ENCODE measurements at places on chromosomes 7 and 10.

- no peak for DNase-seq
Observed at GRCh38 chr10:85225311-85225710, 896.9 kb downstream of the CCSER2 start.

- no peak for DNase-seq
Observed at GRCh38 chr10:6576326-6576725, 3.8 kb downstream of the PRKCQ start.

GRCh38 chr7:158449266-158449665 is 138.4 kb downstream of the PTPRN2 start:
- DNase-seq: no peak

- peak; percentile 50 for DNase-seq
Observed at GRCh38 chr7:93055543-93056107, 62.2 kb downstream of the SAMD9 start.

GRCh38 chr10:132563485-132564248 is 26.1 kb downstream of the INPP5A start:
- DNase-seq: no peak

GRCh38 chr10:124436191-124436638 is 13.6 kb downstream of the NKX1-2 start:
- DNase-seq: no peak

DNA sequence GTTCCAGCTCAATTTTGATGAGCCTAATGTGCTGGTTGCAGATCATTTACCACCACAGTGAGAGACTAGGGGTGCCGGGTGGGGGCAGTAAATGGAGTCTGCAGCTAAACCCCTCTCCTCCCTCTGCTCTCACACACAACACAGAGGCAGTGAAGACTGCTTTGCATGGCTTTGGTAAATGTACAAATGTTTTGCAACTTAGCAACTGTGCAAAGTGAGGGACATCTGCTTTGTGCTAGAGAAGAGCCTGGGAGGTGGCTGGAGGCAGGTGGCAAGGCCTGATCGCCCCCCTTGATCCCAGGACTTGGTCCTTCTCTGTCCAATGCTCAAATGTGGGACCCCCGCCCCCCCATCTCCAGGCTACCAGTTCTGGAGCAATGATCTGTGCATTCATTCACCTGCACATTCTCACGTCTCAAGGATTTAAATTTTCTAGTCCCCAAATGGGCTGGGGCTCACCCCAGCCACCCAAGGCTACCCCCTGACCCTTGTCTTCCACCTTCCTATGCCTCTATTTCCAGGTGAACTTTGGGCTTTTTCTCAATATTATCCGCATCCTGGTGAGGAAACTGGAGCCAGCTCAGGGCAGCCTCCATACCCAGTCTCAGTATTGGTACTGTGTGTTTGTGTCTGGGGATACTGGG is 11.6 kb downstream of the GHRHR start:
- no peak for DNase-seq

GRCh38 chr7:47647181-47647917 is 65.4 kb upstream of the TNS3 start:
- DNase-seq: no peak

DNA sequence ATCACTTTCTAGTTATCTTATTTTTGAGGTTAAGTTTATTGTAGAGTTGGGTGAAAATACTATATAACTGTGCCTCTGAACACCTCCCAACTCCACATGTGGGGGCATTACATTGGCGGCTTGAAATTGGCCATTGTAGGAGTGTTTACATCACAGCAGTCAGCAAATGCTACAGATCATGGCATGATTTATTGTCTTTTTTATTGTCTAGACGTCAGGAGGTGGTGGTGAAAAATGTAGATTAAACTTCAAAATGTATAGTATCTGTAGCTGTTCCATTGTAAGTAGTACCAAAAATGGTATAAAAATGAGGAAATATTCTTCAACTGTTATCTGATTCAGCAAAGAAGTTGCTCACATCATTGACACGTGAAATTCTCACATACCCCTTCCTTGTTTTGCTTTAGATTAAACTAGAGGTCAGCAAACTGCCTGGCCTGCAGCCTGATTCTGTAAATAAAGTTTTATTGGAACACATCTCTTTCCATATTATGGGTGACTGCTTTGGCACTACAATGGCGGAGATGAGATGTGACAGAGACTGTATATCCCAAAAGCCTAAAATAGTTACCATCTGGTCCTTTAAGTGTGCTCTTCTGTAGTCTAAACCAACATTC is 35.0 kb downstream of the TAF3 start:
- no peak for DNase-seq

DNA sequence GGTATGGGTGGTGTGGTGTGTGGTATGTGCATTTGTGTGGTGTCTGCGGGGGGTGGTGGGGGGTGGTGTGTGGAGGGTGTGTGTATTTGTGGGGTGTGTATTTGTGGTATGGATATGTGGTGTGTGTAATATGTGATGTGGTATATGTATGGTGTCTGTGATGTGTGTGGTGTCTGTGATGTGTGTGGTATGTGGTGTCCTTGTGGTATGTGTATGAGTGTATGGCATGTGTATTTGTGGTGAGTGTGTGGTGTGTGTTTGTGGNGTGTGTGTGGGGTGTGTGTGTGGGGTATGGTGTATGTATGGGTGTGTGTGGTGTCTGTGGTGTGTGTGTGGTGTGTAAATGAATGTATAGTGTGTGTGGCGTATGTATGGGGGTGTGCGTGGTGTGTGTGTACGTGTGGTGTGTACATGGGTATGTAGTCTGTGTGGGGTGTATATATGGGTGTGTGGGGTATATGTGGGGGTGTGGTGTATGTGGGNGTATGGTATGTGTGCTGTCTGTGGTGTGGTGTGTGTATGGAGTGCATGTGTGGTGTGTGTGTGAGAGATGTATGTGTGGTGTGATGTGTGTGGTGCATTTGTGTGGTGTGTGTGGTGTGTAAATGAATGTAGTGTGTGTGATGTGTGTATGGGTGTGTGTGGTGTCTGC is 27.1 kb upstream of the CHST15 start:
- DNase-seq: no peak

DNA sequence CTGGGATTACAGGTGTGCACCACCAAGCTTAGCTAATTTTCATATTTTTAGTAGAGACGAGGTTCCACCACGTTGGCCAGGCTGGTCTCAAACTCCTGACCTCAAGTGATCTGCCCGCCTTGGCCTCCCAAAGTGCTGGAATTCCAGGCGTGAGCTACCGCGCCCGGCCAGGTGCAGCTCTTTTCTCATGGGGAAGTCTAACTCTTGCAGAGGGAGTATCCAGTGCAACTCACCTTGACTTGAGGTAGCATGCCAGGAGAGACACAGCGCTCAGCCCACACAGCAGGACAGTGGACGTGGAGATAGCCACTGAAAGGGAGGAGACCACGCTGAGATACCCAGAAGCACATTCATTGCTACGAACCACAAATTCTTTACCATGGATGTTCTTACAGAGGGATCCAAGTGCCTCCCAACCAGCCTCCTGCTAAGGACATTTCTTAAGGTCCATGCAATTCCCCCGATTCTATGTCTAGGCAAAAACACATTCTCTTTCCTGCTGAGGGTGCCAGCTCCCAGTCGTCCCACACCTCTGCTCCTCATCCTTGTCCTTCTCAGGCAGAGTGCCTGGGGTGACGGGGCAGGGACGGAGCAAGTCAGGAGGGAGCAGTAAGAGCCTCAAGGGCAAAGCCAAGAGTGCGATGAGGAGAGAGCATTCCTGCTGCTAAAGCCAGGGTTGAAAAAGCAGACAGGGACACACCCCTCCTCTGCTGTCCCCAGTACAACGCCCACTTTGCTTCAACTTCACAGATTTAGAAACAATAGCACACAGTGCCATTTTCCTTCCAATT is 21.0 kb downstream of the IL15RA start:
- no peak for DNase-seq

- DNase-seq: no peak
Observed at GRCh38 chr7:26011039-26011696, 140.8 kb upstream of the NFE2L3 start.

DNA sequence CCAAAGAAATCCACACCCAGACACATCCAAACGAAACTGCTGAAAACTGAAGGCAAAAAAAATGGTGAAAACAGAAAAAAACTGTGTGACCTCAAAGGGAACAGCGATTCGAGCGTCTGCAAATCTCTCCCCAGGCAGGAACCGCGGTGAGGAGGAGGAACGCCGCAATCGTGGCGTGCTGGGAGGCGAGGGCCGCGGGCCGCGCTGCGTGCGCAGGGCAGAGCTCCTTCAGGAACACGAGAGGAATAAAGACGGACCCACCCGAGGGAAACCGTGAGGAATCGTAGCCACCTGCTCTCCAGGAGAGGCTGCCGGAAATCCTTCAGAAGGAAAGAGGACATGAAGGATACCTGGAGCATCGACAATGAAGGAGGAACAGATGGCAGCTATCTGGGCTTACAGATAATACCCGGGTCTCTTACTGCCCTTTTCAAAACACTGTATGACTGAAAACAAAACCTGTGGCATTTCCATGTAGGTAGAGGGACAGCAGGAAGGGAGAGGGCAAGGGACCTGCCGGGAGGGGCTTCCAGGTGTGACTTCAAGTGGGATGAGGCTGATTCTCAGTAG is 266.0 kb downstream of the MAD1L1 start:
- DNase-seq: no peak

DNA sequence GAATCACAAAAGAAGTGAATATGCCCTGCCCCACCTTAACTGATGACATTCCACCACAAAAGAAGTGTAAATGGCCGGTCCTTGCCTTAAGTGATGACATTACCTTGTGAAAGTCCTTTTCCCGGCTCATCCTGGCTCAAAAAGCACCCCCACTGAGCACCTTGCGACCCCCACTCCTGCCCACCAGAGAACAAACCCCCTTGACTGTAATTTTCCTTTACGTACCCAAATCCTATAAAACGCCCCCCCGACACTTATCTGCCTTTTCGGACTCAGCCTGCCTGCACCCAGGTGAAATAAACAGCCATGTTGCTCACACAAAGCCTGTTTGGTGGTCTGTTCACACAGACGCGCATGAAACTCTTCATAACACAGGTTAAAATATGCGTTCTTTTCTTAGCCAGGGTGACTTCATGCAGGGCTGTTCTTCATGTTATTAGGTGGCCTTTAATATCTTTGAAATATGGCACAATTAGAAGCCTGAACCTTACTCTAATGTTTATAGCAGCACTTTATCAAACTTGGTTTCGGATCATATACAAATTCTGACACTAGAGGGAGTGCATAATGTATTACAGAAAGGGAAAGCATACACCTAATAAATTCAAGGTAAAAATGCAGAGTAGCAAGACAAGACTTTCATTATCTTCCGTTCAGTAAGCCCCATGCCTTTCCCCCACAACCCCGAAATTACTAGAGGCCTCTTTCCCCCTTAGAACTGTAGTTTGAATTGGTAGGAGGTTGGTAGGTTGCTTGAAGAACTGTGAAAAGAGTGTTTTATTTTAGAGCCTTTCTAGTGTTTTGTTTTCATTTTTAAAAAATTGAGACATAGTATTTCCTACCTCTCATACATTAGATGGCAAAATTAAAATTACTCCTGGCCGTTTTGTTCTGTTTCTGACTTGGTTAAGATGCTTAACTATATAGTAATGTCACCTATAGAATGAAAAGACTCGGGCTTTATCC is 117.9 kb downstream of the NPY start:
- no peak for DNase-seq

- no peak for DNase-seq
Observed at GRCh38 chr7:32879460-32879859, 12.1 kb downstream of the KBTBD2 start.

GRCh38 chr7:93921607-93922566 is at the start of gene GNG11:
Gene GNG11 (plus strand): TSS chr7:93921735. CDS start chr7:93922138, 403 bp downstream.
- peak; percentile 83 for DNase-seq

GRCh38 chr10:108901781-108902618 is 1021.3 kb downstream of the XPNPEP1 start:
- no peak for DNase-seq

GRCh38 chr7:42457663-42458062 is 220.7 kb upstream of the GLI3 start:
- DNase-seq: no peak

DNA sequence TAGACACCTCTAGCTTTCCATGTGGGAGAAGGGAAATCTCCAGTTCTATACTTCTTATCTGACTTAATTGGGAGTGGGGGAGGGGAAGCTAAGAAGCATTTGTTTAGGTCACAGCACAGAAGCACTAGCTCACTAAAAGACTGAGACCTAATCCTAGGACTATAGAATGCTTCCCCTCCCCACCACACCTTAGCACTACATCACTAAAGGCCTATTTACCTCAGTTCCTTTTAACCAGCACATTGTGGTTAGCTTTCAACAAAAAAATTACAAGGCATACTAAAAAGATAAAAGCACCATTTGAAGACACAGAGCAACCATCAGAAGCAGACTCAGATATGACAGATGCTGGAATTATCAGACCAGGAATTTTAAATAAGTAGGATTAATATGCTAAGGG is 53.8 kb upstream of the ADRA2A start:
- no peak for DNase-seq

GRCh38 chr10:52801947-52802346 is 29.4 kb upstream of the MBL2 start:
- DNase-seq: peak; percentile 36

- DNase-seq: no peak
Observed at GRCh38 chr7:128785738-128786137, 6.0 kb upstream of the CCDC136 start.

- no peak for DNase-seq
Observed at GRCh38 chr7:70539205-70539604, 592.7 kb upstream of the GALNT17 start.

DNA sequence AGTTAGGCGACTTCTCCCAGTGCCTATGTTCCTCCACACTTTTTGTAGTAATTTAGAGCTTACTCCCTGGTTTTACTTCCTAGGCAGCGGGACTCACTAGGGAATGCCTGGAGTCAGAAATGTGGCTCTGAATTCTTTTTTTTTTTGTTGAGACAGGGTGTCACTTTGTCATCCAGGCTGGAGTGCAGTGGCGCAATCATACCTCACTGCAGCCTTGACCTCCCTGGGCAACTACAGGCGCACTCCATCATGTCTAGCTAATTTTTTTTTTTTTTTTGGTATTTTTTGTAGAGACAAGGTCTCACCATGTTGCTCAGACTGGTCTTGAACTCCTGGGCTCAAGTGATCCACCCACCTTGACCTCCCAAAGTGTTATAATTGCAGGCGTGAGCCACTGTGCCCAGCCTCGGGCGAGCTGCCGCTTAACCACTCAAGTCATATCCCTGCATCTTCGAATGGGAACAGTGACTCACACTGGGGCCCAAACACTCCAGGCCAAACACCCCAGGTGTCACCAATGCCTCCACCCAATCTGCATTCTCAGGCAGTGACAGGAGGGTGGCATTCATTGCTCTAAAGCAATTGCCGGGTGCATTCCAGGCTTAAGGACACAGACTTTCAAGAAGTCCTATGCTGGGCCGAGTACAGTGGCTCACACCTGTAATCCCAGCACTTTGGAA is 19.6 kb downstream of the RGS10 start:
- DNase-seq: no peak

GRCh38 chr7:106312906-106313305 is 28.1 kb upstream of the NAMPT start:
- no peak for DNase-seq

GRCh38 chr10:4538016-4538415 is 288.0 kb upstream of the AKR1E2 start:
- DNase-seq: no peak

DNA sequence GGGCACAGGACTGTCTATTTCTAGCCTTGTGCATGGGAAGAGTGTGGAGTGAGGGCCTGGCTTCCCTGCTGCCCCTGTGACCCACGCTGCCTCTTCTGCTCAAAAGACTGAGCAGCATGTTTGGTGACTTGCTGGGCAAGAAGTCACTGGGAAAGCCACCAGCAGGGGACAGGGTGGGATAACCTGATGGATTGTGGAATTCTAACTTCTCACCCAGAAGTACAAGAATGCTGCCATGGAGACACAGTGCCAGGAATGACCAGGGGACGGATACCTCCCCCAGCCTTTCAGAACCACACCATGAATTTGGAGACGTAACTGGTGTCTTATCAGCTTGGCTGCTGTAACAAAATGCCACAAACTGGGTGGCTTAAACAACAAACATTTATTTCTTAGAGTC is 28.4 kb downstream of the GALNTL5 start:
- no peak for DNase-seq
